ENCODE measurements at places on chromosomes 3 and 15.
A peak's percentile ranks its signal among the peaks of the same experiment; 100 is the strongest.

DNA sequence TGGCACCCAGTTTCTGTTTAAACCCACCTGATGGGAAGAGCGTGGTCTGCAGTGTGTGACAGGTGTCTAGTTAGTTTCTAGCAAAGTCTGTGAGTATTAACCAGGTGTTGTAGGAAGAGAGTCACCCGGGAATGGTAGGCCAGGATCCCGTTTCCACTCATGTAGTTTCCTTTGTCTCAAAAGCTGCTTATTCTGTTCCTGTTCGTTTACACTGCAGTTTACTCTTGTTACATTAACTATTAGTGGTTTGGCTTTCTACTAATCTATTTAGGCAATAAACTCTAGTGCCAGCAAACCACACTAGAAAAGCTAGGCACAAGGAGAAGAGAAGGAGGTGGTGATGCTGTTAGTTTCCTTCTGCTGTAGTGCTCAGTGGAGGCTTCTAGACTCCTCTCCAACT, 32.7 kb downstream of the WDR76 start:
- DNase-seq: no peak

DNA sequence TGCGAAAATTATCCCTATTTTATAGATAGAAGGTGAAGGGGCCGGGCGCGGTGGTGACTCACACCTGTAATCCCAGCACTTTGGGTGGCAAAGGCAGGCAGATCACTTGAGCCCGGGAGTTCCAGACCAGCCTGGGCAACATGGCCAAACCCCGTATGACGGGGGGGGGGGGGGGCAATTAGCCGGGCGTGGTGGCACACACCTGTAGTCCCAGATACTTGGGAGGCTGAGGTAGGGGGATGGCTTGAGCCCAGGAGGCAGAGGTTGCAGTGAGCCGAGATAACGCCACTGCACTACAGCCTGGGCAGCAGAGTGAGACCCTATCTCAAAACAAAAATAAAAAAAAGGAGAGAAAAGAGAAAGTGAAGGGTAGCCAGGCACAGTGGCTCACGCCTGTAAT, 1.4 kb downstream of the AAGAB start:
- no peak for DNase-seq

- no peak for DNase-seq
Measured at GRCh38 chr3:126435456-126436315, 40.0 kb downstream of the ZXDC start.

DNA sequence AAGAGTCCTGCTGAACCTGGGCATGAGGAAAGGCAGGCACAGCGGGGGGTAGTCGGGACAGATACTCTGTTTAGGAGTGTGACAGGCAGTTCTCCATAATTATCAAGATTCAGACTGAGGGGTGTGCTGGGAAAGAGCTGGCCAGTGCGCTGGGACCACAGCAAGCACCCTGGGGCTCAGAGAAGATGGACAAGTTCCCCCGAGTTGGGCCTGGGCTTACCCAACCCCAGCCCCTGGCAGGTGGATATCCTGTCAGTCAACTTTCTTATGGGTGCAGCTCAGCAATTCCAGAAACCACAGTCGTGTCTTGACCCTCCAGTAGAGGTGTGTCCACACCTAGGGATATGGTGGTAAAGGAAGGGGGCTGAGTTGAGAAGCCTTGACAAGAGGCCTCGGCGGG, 49.2 kb upstream of the PRR20G start:
- DNase-seq: no peak

- no peak for DNase-seq
Measured at GRCh38 chr3:22971497-22971896, 231.6 kb upstream of the UBE2E2 start.

GRCh38 chr15:68548364-68548763, 30.4 kb upstream of the CORO2B start:
- no peak for DNase-seq

DNA sequence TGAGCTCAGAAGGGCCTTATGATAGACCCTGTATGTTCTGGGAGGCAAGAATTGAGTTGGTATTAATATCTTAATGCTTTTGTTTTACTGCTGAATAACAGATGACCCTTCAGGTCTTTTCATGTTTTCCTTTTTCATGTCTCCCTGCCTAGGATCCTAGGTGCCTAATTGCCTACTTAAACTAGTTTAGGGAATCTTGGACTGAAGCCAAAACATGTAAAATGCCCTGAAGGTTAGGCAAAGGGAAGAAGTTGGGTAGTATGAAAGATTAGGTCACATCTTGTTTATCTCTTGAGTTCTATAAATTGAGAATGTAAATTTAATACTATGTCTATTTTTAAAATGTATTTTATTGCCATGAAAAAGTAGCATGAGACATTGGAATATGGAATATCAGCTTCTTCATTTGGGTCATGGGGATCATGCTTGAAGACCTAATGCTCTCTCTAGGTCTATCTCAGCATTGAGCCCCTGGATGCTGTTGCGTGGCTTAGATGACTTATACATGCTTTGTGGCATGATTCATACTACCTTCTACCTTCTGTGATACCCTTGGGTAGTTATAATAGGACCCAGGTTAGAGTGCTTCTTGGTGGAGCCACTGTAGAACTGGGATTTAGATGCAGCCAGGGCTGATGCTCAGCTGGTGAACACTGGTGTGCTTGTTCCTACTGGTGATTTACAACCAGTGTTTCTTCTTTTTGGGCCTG, 26.4 kb downstream of the RBM6 start:
- no peak for DNase-seq

GRCh38 chr3:190120269-190121060, at the start of gene P3H2:
P3H2 (minus strand) TSS chr3:190120897; CDS start chr3:190120731, 166 bp downstream.
- DNase-seq: no peak

GRCh38 chr15:77187751-77188464, 117.0 kb upstream of the TSPAN3 start:
- DNase-seq: no peak

DNA sequence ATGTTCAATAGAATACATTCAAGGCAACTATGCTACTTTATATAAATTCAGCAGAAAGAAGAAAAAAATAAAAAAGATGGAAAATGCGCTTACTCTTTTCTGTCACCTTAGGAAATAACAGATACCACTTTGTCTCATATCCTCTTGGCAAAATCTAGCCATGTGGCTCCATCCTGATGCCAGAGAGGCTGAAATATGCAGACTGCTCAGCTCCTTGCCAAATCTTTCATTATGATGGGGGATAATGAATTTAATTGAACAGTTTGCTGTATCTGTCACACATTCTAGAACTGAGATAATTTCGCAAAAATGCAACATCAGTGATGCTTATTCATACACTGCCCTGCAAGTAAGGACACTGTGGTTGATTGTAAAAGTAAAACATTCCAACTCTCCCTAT, 1081.5 kb downstream of the PLOD2 start:
- no peak for DNase-seq

- no peak for DNase-seq
Measured at GRCh38 chr15:100914876-100915275, 4.3 kb upstream of the LRRK1 start.

- DNase-seq: no peak
Measured at GRCh38 chr3:141373768-141374526, 5.6 kb downstream of the ZBTB38 start.

- no peak for DNase-seq
Measured at GRCh38 chr3:104526901-104527401, 839.8 kb upstream of the ALCAM start.

GRCh38 chr3:103657756-103658155, 1222.9 kb downstream of the ZPLD1 start:
- no peak for DNase-seq

GRCh38 chr3:31543375-31543774, 10.7 kb downstream of the STT3B start:
- no peak for DNase-seq

- no peak for DNase-seq
Measured at GRCh38 chr3:179558742-179559364, 3.9 kb upstream of the ACTL6A start.

- no peak for DNase-seq
Measured at GRCh38 chr3:170102431-170102830, 64.6 kb downstream of the GPR160 start.

DNA sequence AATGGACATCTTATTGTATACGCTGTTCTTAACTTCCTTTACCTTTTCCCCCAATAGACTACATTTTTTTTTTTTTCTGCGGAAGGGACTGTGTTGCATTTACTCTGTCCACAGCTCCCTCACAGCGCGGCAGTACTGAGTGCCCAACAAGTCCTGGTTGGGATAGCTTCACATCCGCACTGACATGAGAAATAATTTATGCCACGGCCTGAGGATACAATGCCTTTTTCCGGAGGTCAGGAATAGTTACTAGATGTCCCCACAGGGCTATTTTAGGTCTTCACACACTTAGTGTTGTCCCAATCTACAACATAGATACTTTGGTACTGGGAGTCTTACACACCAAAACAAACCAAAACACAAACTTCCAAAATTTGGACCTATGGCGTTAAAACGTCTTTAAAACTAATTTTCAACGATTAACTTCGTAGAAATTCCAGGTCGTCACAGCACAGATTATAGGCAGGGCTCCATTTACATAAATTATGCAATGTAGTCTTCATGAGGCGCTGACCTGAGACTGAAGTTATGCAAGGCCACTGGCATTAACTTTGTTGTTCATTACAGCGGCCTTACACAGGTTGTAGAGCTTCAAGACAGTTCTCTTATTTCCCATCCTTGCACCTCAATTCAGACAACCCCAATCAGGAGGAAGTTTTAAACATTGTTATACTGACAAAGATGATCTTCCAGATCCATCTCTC, 989 bp upstream of the PPIB start:
- no peak for DNase-seq

DNA sequence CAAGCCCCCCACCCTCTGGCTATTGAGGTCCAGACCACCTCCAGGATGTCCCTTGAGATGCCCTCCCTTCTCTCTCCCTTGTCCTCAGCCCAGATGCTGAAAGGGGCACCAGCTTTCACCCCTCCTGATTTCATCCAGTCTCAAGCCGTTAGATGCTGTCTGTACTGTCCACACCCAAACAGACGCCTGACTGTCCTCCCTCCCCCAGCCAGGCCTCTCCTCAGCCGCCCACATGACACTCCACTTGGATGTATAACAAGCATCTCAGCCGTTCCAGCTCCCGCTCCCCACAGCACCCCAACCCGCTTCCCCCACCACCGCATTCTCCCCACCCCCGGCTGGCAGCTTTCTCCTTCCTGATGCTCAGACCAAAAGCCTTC, 25.0 kb upstream of the CYP11A1 start:
- DNase-seq: no peak

- no peak for DNase-seq
Measured at GRCh38 chr3:94626573-94626972, 563.7 kb downstream of the NSUN3 start.

DNA sequence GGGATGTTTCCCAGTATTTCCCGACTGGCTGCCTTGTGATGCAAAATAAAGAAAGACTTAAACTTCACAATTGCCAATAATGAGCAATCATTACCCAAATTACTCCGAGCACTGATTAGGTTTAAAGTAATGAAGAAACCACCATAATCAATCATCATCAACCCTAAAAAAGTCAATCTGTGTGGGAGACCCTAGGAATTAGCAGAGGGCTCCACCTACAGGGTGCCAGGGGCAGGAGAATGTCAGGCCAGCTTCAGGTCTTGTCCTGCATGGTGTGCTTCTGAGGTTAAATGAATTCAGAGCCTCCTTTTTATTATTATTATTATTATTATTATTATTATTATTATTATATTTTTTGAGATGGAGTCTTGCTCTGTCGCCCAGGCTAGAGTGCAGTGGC, 478.0 kb upstream of the ARRDC4 start:
- no peak for DNase-seq

- DNase-seq: no peak
Measured at GRCh38 chr15:98650417-98651035, 2.2 kb downstream of the IGF1R start.

DNA sequence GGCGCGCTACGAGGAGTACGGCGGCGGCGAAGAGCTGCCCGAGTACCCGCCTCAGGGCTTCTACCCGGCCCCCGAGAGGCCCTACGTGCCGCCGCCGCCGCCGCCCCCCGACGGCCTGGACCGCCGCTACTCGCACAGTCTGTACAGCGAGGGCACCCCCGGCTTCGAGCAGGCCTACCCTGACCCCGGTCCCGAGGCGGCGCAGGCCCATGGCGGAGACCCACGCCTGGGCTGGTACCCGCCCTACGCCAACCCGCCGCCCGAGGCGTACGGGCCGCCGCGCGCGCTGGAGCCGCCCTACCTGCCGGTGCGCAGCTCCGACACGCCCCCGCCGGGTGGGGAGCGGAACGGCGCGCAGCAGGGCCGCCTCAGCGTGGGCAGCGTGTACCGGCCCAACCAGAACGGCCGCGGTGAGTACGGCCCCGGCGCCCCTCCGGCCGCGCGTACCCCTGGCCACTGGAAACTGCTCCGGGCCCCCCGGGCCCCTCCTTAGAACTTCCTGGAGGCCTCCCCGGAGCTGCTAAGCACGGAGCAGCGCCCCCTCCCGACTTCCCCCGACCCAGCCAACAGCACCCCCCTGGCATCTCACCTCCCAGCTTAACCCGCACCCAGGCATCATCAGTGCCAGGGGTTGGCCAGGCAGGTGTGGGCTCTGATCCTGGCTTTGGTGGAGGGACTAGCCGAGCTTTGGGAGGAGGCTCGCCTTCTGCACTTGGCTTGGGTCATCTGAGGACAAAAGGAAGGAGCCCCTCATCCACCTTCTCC, 1.4 kb downstream of the LOXL1 start:
- peak; percentile 63 for DNase-seq

- DNase-seq: no peak
Measured at GRCh38 chr3:128548021-128548420, 55.0 kb upstream of the GATA2 start.

DNA sequence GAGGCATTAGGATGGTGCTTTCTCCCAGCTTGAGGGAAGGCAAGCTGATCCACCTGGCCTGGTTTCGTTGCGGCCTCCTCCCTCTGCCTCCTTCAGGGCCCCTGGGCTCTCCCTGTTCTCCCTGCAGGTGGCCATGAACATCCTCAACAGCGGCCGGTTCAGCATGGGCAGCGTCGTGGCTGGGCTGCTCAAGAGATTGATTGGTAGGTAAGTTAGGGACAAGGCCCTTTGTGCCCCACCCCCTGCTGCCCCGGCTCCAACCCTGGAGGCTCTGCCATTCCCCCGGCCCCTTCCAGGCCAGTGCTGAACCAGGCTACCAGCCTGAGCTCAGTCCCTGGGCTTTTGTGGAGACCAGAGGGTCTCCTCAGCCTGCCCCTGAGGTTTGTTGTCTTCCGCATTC, 23.0 kb downstream of the ACAD9 start:
- DNase-seq: no peak

- DNase-seq: no peak
Measured at GRCh38 chr3:3353153-3353552, 173.7 kb upstream of the CRBN start.

- DNase-seq: no peak
Measured at GRCh38 chr3:134850761-134851160, 55.7 kb downstream of the EPHB1 start.

Measured in stimulated activated CD4-positive, alpha-beta T cell treated with anti-CD3 and anti-CD28 coated beads, Interleukin-1b, Interleukin-23, amount 100 ng/mL, for 4 hours (primary cell).